Putamen (tissue), 1 donor: ENCODE measurements at places on chromosomes 6 and 20.
A peak's percentile ranks its signal among the peaks of the same experiment; 100 is the strongest.

- DNase-seq = peak; percentile 59
Measured at GRCh38 chr6:131914967-131915751, 36.0 kb downstream of the CCN2 start.

- no peak for DNase-seq
Measured at GRCh38 chr20:2596673-2597279, 55.7 kb upstream of the NOP56 start.

- no peak for DNase-seq
Measured at GRCh38 chr20:61861054-61861841, 204.4 kb downstream of the TAF4 start.

GRCh38 chr6:167827583-167828324, 1.0 kb downstream of the AFDN start:
- peak; percentile 28 for DNase-seq

DNA sequence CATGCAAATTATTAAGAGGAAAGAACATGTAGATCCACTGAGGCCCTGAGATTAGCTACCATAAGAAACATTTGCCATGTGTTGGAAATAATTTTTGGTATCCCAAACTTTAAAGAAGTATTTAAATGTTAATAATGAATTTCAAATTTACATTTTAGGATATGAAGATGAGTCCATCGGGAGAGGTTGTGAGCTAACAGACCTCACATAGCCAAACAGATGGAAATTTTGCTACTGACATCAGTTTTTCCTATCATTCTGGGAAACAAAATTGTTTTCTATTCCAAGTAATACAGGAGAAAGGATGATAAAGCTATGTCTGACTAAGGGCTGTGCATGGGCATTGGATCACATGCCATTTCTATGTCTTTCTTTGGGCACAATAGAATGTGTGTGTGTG, 809.6 kb downstream of the TENT5A start:
- no peak for DNase-seq

- DNase-seq = no peak
Measured at GRCh38 chr6:27081188-27081587, 166.3 kb upstream of the PRSS16 start.

DNA sequence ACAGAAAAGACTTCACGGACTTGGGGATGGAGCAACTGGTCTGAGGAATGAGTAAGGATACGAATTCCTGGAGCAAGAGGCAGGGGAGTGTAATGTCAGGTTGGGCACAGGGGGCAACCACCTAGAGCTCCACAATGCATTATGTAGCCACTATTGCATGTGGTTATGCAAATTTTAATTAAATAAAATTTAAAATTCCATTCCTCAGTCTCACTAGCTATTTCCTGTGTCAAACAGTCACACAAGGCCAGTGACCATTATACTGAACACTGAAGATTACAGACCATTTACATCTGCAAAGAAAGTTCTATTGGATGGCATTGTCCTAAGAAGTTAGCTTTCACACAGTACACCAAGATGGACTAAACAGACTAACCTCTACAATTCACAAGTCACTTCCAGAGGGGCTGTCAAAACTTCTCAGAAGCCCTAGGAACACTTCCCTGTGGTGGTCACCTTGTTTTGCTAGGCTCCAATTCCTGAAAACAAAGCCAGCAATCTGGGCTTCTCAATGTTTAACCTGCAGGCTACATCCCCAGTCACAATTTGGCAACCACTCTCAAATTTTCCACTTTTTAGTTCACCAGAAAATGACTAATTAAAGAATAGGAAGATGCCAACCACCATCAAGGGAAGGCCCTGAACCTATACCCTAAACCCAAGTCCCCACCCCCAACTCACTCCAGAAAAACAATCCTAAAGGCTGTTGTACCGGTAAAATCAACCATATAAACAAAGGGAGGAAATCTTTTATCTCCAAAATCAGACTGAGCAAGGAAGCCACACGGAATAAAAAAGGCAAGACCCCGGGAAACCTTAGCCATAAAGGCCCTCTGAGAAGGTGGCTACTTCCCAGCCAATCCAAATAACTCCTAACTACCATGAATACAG, 34.2 kb upstream of the C20orf203 start:
- no peak for DNase-seq

- no peak for DNase-seq
Measured at GRCh38 chr20:48310305-48310704, 517.5 kb downstream of the PREX1 start.

DNA sequence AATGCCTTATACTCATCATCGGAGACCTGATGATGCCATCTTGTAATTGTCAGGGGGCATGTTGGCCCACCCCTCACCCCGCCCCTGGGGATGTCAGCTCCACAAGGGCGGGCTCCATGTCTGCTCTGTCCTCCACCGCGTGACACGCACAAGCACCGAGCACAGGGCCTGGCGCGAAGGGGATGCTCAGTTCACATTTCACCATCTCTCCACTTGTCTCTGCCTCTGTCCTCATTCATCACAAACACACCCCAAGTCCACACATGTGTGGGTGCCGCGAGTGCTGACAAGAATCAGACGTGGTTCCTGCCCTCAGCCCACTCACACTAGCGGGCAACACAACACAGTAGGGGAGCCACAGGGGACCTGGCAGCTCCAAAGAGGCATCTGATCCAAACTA, 151.2 kb upstream of the PTPN1 start:
- DNase-seq = no peak
